ENCODE measurements at places on chromosomes 3 and 15.
A peak's percentile ranks its signal among the peaks of the same experiment; 100 is the strongest.

DNA sequence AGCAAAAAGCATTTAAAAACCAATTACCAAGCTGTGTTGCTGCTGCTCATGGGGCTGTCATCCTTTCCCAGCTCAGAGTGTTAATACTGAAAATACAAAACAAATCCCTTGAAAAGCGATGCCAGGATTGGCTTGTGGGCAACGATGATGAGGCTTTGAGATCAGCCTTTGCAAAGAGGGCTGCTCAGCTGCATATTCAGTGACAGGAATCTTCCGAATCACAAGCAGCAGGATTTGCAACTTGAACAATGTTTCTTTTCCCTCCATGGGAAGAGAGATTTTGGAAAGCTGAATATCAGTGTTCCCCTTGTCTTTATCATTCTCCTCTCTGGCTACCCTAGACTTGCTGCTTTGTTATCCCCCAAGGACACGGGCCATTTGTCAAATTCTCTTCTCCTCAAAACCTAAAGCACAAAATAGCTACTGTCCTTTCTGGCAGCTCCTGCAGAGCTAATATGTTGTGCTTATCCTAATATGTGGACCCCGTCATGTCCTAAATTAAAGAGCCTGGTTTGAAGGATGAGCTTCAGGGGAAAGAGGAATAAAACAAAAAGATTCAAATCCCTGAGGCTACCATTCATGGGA lies 375.8 kb downstream of the GAP43 start:
- no peak for DNase-seq

DNA sequence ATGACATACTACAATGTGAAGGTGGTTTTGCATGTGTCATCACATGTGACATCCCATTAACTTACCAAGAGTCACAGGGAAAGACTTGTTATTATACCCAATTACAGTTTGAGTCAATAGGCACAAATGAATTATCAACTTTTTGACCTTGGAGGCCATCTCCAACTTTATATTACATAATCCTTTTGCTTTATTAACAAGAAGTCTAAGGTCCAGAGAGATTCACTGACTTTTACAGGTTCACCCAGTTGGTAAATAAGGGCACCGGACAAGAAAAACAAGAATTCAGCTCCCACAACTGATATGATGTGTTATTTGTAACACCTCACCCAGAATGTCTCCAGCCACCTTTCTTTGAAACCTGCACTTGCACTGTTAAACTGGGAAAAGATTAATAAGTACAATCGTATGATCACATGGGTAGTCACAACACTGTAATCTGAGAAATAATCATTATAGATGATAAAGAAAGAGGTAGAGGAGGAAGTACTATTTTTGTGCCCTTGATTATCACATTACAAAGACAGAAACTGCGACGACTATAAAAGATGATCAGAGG lies 928.9 kb downstream of the FHIT start:
- no peak for DNase-seq

GRCh38 chr3:184354121-184354728 lies 7.2 kb downstream of the CLCN2 start:
- DNase-seq = peak; percentile 67

DNA sequence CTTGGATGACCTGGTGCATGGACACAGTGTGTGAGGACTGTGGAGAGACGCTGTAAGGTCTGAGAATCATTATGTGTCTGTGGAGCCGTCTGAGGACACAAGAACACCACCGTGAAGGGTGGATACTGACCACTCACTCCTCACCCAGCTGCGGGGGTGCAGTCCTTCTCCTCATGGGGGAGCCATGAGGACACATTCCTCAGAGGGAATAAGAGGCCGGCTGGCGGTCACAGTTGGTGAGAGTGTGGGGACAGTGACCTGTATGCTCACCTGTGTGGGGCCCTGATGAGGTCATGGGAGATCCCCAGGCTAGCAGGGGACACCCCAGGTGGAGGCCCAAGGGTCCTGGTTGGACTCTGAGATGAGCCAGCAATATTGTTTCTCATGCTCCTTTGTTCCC lies 2.5 kb upstream of the TRPM1 start:
- no peak for DNase-seq

DNA sequence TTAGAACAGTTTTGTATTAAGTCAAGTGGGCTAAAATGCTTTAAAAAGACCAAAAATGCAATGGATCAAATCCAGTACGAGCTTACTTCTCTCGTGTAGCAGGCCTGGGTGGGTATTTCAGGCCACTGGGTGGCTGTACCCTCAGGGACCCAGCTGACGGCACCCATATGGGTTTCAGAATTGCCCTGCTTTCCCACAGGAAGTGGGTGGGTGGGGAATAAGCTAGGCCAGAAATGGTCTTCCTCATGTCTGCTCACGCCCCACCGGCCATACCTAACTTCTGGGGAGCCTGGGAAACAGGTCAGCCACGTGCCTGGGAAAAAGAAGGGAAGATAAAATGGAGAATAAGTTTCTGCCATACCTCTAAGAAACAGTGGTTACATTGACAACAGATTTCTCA lies 20.3 kb downstream of the GPR160 start:
- DNase-seq = peak; percentile 46

DNA sequence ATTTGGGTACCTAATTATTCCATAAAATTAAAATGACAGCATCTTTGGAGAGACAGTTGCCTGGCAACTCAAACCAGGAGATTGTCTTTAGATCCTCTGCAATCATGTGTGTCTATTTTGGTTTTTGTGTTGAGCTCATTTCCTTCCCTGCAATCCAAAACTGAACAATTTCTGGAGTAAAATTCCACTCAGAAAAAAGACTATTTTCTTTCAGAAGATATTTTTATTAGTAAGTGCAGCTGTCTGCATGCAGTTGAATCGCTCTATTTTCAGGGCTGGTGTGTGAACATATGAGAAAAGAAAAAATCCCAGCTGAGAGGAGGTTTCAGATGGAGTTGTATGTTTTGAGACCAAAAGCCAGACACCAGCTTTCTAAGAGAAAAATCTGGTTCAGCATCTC lies 41.9 kb upstream of the DYNC1LI1 start:
- DNase-seq = no peak
